DMS79 treated with DMSO at 0.1 percent for 48 hours (cell line): ENCODE measurements at places on chromosomes 12 and 14.
A peak's percentile ranks its signal among the peaks of the same experiment; 100 is the strongest.

DNA sequence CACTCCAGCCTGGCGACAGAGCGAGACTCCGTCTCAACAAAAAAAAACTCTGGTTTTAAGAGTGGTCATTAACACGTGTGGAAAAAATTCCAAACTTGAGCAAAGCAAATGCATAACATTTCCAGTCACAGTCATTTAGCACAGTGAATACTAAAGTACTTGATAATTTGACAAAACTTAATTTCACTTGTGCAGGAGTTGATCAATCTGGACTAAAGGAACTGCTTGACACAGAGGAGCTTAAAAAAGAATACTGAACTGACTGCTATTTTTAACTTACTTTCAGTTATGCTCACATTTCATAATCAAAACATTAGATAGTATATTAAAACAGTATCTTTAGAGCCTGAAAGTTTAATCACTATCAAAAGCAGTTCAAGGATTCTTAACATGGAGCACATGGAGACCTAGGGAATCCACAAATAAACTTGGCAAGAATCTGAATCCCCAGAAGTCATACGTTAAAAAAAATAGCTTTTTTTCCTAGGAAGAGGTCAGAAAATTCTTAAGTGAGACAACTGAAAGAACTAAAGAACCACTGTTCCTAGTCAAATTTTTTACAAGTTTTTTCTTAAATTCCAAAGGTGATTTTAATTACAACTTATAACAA is 7.4 kb downstream of the UBE2N start:
- DNase-seq: no peak

GRCh38 chr12:117404940-117405339 is 43.5 kb upstream of the NOS1 start:
- no peak for DNase-seq

DNA sequence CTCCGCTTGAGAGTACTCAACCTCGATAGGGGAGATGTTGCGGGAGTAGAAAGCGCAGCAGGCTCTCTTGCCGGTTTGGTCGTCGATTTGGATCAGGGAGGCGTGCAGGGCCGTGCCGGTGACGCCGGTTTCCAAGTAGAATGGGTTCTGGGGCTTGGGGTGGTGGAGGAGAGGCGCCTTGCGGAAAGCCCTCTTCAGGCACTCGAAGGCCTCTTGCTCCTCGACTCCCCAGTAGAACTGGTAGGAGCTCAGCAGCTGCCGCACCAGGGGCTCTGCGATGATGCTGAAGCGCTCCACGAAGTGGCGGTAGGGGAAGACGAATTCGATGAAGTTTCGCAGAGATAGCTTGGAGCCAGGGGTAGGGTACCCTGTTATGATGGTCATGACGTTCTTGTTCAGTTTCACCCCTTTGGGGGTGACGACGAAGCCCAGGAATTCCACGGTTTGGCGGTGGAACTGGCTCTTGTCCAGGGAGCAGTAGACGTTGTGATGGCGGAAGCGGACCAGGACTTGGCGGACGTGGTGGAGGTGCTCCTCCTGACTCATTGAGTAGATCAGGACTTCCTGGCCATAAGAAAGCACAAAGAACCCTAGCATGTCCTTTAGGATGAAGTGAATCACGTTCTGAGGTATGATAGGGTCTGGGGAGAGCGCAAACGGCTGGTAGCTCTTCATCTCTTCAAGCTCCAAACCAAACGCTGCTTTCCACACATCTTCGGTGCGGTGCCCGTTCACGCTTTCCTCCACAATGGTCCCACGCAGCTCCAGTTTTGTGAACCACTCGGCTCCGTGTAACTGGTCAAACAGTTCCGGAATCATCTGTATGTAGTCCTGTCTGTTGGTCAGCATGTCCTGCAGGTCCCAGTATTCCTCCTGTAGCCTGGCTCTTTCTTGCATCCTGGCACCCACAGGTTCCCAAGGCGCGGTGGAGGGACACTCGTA is 21.2 kb downstream of the RTL1 start:
- DNase-seq: no peak

GRCh38 chr14:74955229-74956026 is at the start of gene PGF:
Gene PGF (minus strand): TSS chr14:74955597. CDS start chr14:74955242, 355 bp downstream.
- peak; percentile 73 for DNase-seq

GRCh38 chr12:49146406-49146805 is 15.2 kb upstream of the TUBA1B start:
- no peak for DNase-seq

DNA sequence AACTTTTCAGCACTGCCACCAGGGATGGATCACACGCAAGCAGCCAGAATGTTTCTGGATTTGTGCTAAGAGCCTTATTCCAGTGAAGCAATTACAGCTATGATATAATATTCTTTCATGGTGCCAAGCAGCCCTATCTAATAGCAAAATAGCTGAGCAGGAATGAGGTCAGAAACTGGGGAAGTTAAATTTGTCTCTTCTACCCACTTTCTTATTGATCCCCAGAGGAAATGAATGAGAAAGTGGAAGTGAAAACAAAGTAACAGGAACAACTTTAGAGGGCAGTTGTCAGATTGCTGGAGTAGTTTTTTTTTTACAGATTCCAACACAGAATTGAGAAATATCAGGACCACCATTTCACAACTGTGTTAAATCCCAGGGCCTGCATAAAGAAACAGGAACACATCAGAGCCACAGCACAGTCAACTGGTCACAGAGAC is 44.8 kb downstream of the GCH1 start:
- no peak for DNase-seq

- no peak for DNase-seq
Observed at GRCh38 chr14:81511111-81511904, 22.3 kb downstream of the SEL1L start.

- no peak for DNase-seq
Observed at GRCh38 chr12:58537278-58537677, 383.0 kb downstream of the LRIG3 start.

GRCh38 chr12:128055567-128055966 is 211.4 kb upstream of the TMEM132C start:
- no peak for DNase-seq

DNA sequence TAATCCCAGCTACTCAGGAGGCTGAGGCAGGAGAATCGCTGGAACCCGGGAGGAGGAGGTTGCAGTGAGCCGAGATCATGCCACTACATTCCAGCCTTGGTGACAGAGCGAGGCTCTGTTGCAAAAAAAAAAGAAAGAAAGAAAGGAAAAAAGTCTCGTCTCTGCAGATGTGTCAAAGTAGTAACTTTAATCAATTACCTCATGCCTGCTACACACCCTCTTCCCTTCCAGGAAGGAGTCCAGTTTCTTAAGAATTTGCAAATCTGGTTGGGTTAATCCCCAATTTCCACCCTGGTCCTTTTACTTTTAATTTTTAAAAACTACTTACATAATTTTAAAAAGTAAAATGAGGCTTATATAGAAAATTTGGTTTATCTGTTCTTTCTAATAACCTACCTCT is 234.5 kb upstream of the KITLG start:
- DNase-seq: no peak

DNA sequence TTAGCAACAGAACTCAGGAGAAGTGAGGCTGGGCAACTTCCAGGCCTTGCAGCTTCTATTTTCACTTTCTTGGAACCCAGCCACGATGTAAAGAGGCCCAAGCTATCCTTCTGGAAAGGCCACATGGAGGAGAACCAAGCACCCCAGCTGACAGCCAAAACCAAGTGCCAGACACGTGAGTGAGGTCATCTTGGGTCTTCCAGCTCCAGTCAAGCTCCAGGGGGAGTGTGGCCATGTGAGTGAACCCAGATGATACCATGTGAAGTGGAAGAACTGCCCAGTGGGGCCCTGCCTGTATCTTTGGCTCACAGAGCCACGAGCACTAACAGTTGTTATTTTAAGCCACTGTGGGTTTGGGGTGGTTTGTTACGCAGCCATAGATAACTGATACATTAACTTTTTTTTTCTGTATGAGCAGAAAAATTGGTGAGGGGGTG is 126.8 kb upstream of the MAP1LC3B2 start:
- DNase-seq: no peak

GRCh38 chr12:119869720-119870119 is 7.4 kb downstream of the CIT start:
- no peak for DNase-seq

DNA sequence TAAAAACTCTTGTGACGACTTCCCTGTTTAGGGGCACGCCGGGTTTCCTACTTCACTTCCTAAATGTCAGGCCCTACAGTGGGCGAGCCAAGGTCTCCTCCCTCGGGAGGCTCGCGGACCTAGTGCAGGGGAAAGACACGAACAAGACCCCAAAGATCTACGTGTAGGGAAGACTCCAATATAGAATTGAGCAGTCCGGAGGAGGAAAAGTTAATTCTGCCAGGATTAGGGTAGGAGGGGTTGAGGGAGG is 564 bp downstream of the ATXN3 start:
- peak; percentile 58 for DNase-seq

DNA sequence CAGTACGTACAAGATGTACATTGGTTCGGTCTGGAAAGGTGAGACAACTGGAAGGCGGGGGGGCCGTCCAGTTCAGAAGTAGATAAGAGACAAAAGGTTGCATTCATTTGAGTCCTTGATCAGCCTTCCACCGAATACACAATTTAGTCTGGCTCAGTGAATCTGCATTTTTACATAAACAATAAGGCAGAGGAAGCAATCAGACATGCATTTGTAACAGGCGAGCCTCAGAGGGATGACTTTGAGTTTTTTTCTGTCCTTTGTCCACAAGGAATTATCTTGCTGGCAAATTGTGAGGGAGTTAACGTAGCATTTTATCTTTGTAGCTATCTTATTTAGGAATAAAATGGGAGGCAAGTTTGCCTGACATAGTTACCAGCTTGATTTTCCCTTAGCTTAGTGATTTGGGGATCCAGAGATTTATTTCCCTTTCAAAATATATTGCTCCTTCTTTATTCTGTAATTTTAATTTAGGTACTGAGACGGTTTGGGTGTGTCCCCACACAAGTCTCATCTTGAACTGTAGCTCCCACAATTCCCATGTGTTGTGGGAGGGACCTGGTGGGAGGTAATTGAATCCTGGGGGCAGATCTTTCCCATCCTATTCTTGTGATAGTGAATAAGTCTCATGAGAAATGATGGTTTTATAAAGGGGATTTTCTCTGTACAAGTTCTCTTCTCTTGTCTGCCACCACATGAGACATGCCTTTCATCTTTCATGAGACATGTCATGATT is 59.4 kb downstream of the TESPA1 start:
- DNase-seq: no peak

DNA sequence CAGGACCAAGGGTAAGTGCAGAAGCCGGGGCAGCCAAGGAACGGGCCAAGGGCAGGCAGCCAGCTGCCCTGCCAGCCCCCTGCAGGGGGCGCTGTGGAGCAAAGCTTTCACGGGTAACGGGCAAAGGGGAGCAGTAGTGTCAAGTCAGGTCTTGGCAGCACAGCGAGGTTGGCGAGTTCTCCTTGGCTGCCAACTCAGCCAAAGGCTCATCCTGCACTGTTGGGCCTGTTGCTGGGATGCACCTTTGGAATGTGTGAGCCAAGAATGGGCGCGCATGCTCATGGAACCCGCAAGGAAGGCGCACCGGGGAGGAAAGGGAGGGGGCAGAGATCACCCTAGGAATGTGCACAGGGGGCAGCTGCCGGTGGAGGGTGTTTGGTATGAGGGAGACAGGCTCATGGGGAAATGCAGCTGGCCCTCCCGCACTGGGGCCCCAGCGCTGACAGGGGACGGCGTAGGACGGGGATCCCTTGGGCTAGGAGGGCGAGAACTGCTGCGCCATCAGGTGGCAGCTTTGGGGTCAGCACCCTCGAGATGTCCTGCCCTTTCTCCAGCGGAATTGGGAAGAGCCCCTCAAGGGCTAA is 138.0 kb downstream of the ASCL4 start:
- no peak for DNase-seq

- DNase-seq: no peak
Observed at GRCh38 chr14:95381726-95382125, 62.0 kb upstream of the CLMN start.

DNA sequence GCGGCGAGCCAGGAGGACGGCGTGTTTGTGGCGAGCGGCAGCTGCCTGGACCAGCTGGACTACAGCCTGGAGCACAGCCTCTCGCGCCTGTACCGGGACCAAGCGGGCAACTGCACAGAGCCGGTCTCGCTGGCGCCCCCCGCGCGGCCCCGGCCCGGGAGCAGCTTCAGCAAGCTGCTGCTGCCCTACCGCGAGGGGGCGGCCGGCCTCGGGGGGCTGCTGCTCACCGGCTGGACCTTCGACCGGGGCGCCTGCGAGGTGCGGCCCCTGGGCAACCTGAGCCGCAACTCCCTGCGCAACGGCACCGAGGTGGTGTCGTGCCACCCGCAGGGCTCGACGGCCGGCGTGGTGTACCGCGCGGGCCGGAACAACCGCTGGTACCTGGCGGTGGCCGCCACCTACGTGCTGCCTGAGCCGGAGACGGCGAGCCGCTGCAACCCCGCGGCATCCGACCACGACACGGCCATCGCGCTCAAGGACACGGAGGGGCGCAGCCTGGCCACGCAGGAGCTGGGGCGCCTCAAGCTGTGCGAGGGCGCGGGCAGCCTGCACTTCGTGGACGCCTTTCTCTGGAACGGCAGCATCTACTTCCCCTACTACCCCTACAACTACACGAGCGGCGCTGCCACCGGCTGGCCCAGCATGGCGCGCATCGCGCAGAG is 873 bp downstream of the PLXNC1 start:
- DNase-seq: peak; percentile 65

- DNase-seq: peak; percentile 20
Observed at GRCh38 chr12:122137229-122137628, 36.8 kb downstream of the IL31 start.

GRCh38 chr12:19848421-19848820 is 409.1 kb downstream of the AEBP2 start:
- no peak for DNase-seq

- peak; percentile 48 for DNase-seq
Observed at GRCh38 chr14:99737451-99737951, 53.4 kb downstream of the CYP46A1 start.

GRCh38 chr14:21536418-21537089 is 10.4 kb upstream of the SALL2 start:
- no peak for DNase-seq

GRCh38 chr14:21168055-21168454 is 12.2 kb upstream of the OR5AU1 start:
- no peak for DNase-seq

DNA sequence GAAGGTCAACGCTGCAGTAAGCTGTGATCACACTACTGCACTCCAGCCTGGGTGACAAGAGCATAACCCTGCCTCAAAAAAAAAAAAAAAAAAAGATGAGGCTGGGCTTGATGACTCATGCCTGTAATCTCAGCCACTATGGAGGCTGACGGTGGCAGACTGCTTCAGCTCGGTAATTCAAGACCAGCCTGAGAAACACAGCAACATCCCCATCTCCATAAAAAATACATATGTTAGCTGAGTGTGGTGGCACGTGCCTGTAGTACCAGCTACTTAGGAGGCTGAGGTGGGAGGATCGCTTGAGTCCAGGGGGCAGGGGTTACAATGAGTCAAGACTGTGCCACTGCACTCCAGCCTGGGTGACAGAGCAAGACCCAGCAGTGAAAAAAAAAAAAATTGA is 50.4 kb downstream of the GXYLT1 start:
- DNase-seq: no peak

GRCh38 chr12:65885716-65886115 is 61.4 kb downstream of the HMGA2 start:
- no peak for DNase-seq

GRCh38 chr12:51197736-51198567 is 19.9 kb downstream of the POU6F1 start:
- no peak for DNase-seq
